Neuronal stem cell (in vitro differentiated cells): ENCODE measurements at places on chromosomes 11 and 22.
A peak's percentile ranks its signal among the peaks of the same experiment; 100 is the strongest.

GRCh38 chr11:60211206-60211605 lies 28.3 kb upstream of the MS4A6A start:
- no peak for DNase-seq
- no peak overlapping the region for H3K4me3 ChIP-seq
- no peak overlapping the region for H3K27ac ChIP-seq
- H3K27me3 ChIP-seq, result no peaks in the 10 kb centered on the region

DNA sequence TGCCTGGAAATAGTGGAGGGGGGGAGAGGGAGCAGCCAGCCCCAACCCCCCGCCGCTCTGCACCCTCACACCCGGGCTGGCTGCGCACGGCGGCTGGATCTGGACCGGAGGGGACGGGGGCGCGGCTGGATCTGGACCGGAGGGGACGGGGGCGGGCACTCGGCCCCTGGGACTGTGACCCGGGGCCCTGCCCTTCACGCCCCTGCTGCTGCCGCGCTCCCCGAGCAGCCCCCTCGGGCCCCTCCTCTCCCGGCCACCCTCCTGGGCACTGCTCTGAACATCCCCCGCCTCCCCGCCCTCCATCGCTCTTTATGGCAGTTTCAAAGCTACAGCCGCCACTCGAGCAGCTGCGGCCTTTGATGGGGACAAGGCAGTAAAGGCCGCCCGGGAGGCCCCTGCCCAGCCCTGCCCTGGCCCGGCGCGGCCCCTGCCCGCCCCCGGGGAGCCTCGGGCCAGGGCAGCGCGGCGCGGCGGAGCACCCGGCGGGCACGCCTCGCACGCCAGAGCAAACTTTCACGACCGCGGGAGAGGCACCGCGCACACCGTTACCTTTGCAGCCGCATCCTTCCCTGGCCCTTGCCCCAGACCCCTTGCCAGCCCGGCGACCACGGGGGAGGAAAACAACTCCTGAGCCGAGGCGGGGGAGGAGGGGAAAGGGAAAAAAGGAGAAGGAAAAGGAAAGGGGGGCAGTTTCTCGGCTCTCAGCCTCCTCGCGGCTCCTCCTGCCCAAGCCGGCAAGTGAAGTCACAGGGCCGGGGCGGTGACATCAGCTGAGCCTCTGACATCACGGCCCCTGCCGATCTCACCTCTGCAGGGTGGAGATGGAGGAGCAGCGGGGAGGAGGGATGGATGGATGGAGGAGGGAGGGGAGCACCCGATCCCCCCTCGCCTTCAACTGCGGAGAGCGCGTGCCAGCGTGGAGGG lies 13.1 kb upstream of the TCF20 start:
- H3K27ac ChIP-seq, result no peak overlapping the region
- H3K4me3 ChIP-seq, result peak overlapping the region; percentile 75
- DNase-seq, result peak; percentile 71
- peaks cover 31% of the 10 kb centered on the region for H3K27me3 ChIP-seq
- H3K36me3 ChIP-seq, result no peaks in the 10 kb centered on the region

DNA sequence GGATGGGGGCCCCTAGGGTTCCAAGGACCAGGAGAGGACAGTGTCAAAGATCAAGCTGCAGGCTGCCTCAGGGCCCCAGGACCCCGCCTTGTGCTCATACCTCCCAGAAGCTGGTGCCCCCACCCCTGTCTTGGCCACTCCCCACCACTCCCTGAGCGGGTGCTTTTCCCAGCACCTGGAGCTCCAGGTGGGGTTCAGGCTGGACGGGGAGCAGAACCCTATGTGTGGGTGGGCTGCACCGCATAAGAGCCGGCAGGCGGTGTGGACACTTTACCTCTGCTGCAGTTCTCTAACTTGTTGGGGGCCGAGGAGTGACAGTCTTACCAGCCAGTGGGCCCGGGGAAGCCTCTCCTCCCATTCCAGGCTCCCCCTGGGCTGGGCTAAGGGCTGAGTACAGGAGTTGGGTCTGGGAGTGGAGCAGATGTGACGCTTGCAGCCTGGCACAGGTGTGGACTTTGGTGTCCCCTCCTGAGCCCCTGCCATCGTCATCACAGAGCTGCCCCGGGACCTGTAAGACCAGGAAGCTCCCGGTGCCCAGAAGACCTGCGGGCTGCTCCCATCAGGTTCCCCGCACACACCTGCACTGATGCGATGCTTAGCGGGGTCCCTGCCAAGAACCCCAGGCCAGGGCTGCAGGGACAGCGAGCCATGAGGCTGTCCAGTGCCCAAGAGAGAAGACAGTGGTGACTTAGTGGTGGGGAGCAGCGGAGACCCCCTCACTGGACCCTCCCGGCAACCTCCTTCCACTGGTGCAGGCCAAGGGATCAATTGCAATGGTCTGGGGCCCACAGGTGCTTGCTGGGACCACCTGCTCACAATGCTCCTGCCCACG lies 674.5 kb downstream of the BRD1 start:
- no peak overlapping the region for H3K27ac ChIP-seq
- H3K4me1 ChIP-seq, result no peaks in the 10 kb centered on the region
- no peaks in the 10 kb centered on the region for H3K36me3 ChIP-seq
- no peak for DNase-seq

DNA sequence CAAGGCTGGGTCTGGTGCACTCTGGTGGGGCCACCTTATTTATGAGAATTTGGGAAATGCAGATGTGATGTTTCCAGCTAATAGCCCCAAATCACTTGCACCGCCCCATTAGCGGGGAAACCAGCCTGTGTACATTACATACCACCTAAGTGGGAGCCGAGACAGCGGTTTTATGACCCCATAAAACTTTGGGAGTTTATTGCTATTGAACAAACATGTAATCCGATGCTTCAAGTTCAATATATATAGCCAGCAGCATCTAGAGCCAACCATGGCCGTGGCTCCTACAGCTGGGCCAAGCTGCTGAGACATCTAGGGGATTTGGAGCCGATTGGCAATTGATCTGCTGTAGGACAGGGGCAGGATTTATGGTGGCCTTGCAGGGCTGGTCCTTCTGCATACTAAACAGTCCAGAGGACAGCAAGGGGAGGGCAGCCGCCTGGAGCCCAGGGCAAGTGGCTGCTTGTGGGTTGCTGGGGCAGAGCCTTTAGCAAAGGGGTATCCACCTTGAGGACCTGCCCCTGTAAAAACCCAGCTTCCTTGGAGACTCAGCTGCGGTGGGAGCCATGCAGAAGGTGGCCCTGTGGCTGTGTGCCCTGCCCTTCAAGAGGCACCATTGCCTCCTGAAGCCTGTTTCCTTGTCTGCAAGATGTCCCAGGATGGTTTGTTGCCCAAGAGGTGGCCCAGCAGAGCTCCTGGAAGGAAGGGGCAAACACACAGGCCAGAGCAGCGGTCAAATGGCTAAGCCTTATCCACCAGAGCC lies 47.9 kb upstream of the CCDC188 start:
- no peak overlapping the region for H3K4me3 ChIP-seq
- DNase-seq, result no peak

DNA sequence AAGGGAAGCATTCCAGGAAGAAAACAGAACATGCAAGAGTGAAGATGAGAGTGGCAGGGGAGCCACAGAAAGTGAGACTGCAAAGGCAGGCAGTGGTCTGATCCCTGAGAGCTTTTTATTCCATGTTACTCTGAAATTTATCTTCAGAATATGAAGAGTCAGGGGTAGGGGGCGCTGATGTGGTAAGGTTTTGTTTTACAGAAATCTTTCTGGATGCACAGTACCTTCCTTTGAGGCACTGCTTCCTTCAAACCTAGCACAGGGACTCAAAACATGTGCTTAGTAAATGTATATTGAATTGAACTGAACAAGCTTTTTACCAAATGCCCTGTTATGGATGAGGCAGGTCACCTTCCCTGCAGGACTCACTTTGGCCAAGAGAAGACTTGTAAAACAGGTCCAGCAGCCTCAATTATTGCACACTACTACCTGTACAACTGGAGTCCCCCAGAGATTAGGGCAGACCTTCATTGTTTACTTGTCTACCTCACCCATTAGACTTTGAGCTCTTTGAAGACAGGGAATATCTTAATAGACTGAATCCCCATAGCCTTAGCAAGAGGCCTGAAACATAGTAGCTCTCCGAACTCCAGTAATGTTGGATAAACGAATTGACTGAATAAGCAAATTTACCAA lies 2.2 kb downstream of the PAK1 start:
- peaks cover 31% of the 10 kb centered on the region for H3K4me1 ChIP-seq
- H3K4me3 ChIP-seq, result peak overlapping the region; percentile 85
- no peak overlapping the region for H3K27ac ChIP-seq
- H3K36me3 ChIP-seq, result no peaks in the 10 kb centered on the region
- no peaks in the 10 kb centered on the region for H3K27me3 ChIP-seq

GRCh38 chr22:39765046-39765445 lies 128.5 kb downstream of the ENTHD1 start:
- H3K27ac ChIP-seq, result no peak overlapping the region
- no peaks in the 10 kb centered on the region for H3K36me3 ChIP-seq
- H3K4me1 ChIP-seq, result no peaks in the 10 kb centered on the region

DNA sequence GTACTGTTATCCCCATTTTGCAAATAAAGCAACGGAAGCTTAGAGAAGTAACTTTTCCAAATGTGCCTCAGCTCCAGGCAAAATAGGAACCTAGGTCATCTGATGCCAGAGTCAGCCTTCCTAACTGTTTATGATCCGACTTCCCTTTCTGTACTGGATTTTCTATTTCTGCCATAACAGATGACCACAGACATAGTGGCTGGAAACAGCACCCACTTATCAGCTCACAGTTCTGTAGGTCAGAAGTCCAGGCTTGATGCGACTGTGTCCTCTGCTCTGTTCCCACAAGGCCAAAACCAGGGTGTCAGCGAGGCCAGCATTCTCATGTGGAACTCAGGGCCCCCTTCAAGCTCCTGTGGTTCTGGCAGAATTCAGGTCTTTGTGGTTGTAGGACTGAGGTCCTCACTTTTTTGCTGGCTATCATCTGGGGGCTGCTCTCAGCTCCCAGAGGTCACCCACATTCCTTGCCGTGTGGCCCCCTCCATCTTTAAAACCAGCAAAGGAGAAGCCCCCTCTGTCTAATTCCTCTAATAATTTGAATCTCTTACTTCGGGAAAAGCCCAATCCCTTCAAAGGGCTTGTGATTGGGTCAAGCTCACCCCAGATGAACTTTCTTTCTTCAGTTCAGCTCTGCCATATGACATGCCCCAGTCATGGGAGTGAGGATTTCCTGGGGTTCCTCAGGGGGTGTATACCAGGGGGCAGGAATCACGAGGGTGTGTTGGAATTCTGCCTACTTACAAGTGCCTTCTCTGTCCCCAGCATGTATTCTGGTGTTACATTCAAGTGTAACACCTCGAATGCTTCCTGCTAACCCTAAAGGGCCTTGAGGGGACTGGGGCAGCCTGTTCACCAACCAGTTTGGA lies 15.3 kb downstream of the KCNJ5 start:
- no peak overlapping the region for H3K27ac ChIP-seq
- DNase-seq, result no peak
- peaks cover 22% of the 10 kb centered on the region for H3K27me3 ChIP-seq
- H3K4me1 ChIP-seq, result peaks cover 5% of the 10 kb centered on the region
- H3K4me3 ChIP-seq, result no peak overlapping the region

DNA sequence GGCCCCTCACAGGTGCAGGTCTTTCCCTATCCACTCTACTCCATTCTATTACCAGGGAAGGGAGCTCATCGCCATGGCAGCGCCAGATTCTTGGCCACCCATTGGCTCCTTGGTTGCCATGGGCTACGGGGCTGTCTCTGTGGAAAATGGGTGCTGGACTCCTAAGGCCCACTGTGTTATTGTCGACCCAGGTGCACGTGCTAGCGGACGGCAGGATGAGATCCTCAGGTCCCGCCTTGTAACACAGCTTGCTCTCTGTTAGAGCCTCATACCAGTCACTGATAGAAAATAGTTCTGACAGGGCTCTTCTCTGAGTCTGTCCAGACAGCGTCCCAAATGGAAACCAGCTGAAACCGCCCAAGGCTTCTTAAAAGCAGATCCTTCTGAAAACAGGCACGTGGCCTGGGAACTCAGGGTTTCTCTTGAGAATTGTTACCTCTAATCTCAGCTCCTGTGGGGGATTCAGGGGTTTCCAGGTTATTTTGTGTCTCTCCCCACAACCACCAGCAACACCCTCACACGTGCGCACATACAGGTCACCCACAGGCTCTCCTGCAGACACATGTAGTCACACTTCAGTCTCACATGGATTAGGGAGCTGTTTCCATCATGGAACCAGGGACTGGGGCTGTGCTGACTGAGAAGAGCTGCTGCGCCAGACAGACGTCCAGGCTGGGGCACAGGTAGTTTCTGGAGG lies 1.5 kb downstream of the TUB start:
- DNase-seq, result peak; percentile 55
- H3K36me3 ChIP-seq, result no peaks in the 10 kb centered on the region
- H3K27ac ChIP-seq, result no peak overlapping the region

GRCh38 chr22:37063431-37064420 lies 12.2 kb downstream of the KCTD17 start:
- H3K4me1 ChIP-seq, result no peaks in the 10 kb centered on the region
- peaks cover 32% of the 10 kb centered on the region for H3K36me3 ChIP-seq
- peaks cover 2% of the 10 kb centered on the region for H3K27me3 ChIP-seq
- no peak for DNase-seq

- H3K27ac ChIP-seq, result no peak overlapping the region
- H3K4me3 ChIP-seq, result no peak overlapping the region
- DNase-seq, result no peak
- no peaks in the 10 kb centered on the region for H3K27me3 ChIP-seq
- H3K4me1 ChIP-seq, result no peaks in the 10 kb centered on the region
Measured at GRCh38 chr22:46678003-46678657, 57.9 kb downstream of the GRAMD4 start.

DNA sequence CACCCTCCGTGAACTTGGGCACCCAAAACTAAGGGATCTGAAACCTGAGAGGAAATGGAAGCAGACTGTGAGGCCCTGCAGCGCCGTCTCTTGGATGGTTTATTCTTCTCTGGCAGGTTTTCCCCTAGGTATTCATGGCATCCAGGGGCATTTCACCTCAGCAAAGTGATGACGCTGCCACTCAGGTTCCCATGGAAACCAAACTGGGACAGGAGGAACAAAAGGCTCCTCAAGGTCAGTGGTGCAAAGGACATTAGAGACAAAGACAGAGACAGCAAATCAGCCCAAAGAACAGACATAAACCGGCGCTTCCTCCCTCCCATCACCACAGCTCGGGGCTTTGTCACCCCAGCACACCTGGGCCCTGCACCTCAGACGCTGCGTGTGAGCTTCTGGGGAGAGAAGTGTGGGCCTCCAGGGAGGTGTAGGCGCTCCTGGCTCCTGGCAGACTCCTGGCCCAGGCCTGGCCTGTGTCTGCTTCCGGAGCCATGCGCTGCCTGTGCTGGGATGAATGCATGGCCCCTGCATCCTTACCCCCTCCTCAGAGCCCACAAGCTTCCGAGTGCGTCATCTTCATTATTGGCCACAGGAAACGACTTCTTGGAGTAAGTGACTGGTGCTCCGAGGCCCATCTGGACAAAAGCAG lies 5.9 kb downstream of the TP53AIP1 start:
- no peak overlapping the region for H3K27ac ChIP-seq
- H3K27me3 ChIP-seq, result peaks cover under 1% of the 10 kb centered on the region
- H3K4me1 ChIP-seq, result peaks cover 15% of the 10 kb centered on the region
